Activated naive CD4-positive, alpha-beta T cell treated with anti-CD3 and anti-CD28 coated beads, Interleukin-2, amount 50 U/mL, for 16 hours (primary cell): ENCODE measurements at places on chromosomes 6 and 20.

- DNase-seq = no peak
Observed at GRCh38 chr20:19692100-19692499, 66.0 kb upstream of the RIN2 start.

- DNase-seq = no peak
Observed at GRCh38 chr6:141403827-141404226, 728.9 kb upstream of the GJE1 start.

- no peak for DNase-seq
Observed at GRCh38 chr6:144360401-144360800, 75.3 kb downstream of the UTRN start.

- DNase-seq = no peak
Observed at GRCh38 chr6:46312654-46313053, 141.9 kb upstream of the ENPP5 start.

DNA sequence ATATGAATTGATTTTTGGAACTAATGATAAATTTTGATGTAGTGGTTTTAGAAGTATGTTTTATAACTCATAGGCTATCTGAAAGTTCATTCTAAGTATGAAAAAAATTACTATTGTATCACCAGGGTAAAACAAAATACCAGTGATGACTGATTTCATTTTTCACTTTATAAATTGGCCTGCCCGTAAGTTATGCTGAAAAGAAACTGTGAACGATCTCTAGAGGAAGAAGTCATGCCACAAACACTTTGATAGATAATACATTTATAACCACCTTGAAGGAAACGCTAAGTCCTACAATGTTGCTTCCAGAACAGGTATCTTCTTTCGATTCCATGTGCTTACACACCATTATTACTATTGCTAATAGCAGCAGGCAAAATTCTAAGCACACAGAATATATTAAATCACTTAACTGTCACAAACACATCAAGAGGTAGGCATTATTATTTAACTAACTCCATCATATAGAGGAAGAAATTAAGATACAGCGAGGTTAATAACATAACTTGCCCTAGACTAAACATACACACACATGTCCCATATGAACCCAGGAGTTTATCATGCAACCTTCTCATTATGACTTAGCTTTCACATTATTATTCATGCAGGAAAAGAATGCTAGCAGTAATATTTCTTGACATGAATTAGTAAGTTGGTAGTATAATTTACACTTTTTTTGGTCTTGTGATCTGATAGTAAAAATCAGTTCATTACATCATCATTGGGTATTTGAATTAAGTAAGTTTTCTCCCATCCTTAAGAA is 44.7 kb downstream of the RGS17 start:
- DNase-seq = no peak

GRCh38 chr20:51446656-51447055 is 95.9 kb downstream of the NFATC2 start:
- DNase-seq = no peak

DNA sequence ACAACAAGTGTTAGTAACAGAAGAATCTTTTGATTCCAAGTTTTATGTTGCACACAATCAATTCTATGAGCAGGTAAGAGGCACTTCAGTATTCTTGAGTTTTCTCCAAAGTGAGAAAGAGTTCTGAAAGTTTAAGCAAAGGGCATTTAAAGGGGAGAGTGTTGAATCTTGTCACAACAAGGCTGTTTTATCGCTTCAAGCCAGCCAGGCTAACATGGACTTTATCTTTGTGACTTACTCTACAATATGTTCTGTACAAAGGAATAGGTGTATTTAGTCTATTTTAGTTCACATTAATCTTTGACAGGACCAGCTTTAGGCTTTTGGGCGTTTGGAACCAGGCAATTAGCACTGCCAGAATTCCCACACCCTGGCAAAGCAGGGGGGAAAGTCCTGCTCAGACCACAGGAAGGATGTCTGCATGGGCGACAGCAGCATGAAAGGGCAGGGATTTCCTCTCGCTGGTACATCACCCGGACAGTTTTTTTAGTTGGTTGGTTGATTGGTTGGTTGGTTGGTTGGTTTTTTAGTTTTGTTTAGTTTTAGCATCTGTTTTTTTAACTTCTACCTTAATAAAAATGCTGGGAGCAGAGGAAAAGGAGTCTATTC is 395.4 kb upstream of the SOX4 start:
- no peak for DNase-seq

DNA sequence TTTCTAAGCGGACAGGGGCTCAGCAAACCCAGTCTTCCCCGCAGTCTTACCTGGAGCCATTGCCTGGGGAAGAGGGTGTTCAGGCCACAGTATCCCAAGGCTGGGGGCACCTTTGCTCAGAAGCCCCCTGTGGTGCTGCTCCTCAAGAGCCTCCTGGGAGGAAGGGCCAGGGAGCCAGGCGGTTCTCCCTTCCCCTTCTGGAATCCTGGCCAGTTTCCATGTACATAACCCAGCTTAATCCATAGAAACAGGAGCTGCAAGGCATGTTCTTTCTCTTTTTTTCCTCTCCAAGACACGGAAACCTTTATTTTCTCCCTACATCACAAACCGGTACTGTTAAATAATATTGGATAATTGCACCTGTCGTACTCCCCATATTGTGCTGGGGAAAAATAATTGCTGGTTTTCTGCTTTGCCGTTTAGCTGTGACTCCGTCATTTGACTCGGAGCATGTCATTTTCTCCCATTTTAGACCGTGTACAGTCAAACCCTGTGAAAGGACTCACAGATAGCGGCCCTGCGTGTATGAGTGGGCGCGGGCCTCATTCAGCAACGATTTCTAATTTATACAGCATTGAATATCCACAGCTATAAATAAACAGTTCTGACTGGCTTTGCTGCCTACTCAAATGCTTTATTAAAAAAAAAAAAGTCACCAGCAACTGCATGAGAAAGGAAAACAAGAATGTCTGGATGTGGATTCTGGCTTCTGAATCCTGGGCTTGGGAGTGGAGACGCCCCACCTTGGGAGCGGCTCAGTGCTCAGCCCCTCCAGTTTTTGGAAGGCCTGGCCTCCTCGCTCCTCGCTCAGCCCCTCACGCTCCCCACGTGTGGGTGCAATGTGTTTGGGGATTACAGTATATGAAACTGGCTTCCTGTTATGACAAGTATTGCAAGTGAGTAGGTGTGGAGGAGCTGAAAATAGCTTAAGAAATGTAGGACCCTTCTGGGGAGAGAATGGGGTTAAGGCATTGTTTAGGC is 67.3 kb downstream of the ADTRP start:
- DNase-seq = peak; percentile 85

GRCh38 chr20:62104234-62104789 is 18.0 kb upstream of the LSM14B start:
- DNase-seq = no peak

- peak; percentile 79 for DNase-seq
Observed at GRCh38 chr6:53065266-53066076, at the start of gene FBXO9. Gene FBXO9 (plus strand): TSS chr6:53065404. CDS start chr6:53065790, 386 bp downstream.

- DNase-seq = no peak
Observed at GRCh38 chr6:1164600-1164999, 147.3 kb upstream of the FOXQ1 start.

DNA sequence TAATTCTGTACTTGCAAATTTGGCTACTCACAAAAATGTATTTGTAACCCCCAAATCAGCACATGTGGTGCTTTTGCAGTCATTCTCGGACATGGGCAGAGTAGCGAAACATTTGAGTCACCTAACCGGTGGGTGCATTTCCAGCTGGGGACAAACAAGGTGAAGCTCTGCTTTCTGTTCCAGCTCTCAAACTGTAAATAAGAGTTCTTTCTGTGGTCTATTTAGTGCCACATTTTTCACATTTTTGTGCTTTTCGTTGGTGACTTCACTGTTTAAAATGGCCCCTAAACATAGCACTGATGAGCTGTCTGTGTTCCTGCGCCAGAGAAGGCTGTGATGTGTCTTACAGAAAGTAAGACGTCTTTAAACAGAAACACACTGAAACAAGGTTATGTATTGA is 244.5 kb downstream of the CDC5L start:
- DNase-seq = no peak

DNA sequence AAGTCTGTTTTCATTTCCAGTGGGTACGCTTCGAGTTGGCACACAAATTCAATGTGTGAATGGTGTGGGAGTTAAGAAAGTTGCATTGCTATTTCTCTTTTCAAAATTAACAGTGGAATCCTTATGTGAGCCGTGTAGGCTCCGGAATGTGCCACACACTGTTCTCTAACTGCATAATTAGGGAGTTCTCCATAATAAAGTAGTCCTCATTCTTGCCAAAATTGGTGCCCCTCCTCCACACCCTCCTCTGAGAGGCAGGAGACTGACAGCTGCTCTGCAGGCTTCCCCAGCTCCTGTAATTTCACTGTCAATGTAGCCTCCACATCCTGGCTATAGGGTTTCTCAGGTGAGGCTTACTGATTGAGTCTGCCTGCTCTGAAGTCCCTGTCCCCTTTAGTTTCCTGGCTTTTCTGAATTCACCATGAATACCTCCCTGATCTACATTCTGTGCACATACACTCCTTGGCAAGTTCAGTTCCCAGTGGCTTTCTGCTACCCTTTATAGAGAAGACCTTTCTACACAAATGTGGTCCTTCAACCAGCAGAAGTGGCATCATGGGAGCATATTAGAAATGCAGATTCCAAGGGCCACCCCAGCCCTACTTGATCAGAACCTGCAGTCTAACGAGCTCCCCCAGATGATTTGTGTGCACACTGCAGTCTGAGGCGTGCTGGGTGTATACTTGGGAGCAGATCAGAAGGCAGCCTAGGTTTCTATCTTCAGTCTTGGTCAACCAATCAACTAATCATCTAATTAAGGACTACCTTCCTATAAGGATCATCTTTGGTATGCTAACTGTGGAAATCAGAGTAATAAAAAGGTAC is 19.9 kb upstream of the CCN6 start:
- DNase-seq = no peak

DNA sequence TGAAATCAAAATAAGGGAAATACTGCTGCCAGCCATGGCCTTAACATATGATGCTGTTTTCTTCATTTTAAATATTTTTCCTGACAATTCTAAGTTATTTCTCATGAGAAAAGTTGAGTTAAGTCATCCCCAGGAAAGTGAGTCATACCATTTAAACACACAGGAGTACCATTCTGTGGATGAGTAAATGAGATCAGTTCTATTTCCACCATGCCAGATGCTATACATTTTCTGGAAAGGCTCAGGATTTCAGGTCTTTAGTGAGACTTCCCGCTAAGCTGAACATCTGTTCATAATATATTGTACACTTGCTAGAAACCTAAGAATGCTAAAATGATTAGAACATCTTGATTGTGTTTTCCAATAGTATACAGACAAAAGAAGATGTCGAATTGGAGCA is 256.2 kb upstream of the MANEA start:
- no peak for DNase-seq

- no peak for DNase-seq
Observed at GRCh38 chr6:15810618-15811017, 147.8 kb upstream of the DTNBP1 start.

GRCh38 chr6:170283212-170284081 is 7.4 kb downstream of the DLL1 start:
- no peak for DNase-seq

DNA sequence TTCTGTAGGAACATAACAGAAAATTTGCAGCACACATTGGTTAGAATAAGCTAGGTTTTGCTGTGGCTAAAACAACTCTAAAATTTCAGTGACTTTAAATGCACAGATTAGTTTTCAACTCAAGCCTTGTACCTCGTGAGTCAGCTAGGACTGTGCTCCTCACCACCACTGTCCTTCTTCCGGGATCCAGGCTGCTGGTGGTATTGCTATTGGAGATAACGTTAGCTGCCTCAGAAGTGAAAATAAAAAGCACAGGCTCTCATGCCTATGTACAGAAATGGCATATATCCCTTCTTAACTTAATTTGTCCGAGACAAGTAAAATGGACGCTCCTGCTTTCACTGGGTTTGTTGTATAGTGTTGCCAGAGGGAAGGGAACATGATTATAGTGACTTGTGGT is 931.1 kb upstream of the EYS start:
- DNase-seq = no peak

DNA sequence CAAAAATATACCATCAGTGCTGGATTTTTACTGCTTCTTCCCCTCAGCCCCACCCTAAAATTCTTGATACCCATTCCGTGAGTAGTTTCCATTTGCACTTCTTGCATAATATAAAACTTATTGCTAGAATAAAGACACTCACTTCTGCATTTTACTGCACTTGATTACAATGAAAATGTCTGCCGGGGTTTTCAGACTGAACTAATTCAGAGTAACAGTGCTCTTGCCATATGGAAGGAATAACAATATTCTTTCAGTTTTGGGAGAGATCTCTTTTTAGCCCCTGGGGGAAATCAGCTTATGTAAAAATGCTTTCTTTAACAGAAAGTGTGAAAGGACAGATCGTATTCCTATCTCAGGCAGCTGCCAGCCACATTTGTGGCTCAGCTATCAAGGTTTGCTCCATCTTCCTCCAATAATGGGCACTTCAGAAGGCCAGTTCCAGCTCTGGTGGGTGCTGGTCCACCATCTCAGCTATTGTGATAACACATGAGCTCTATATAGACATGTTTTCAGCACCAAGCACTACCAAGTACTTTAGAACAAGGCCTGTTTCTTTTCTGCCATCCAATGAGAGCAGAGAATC is 8.9 kb downstream of the SMLR1 start:
- DNase-seq = no peak

GRCh38 chr6:167487749-167488664 is 163.1 kb downstream of the TTLL2 start:
- DNase-seq = no peak

GRCh38 chr6:164039954-164040375 is 625.4 kb downstream of the QKI start:
- peak; percentile 27 for DNase-seq

GRCh38 chr20:33857722-33858563 is 46.8 kb downstream of the CHMP4B start:
- DNase-seq = no peak

DNA sequence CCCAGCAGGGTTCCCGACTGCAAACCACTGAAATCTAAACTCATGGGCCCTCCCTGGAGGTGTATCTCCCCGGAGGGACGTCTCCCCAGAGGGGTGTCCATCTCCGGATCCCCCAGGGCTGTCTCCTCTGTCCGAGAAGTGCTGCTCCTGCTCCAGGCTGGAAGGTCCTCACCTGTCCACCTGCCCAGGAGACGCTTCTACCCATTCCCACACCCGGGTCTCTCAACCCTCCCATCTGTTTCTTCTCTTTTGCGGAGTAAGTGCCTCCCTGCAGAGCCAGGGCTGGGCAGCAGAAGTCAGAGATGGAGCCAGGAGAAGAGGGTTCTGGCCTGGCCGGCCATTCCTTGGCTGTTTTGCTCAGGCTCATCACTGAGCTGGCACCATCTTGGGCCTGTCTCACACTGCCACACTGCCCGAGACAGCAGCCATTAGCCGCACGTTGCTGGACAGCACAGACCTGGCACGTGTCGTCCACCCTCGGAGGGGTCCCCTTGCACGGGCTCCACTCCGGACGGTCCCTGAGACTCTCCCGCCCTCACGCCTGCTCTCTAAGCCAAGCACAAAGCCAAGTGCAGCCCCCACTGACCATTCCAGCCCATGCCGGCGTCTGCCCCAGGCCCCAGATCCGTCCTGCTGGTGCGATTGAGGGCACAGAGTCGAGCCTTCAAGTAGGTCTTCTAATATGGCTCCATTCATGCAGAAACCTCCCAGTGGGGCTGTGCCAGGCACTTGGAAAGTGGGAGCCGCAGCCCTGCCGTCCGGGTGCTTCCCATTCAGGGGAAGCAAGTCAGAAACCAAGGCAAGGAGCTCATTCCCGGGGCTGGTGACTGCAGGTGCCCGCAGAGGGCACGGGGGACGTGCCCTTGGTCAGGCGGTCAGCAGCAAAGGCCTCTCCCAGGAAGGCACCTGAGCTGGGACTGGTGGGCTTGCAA is 367.7 kb downstream of the TAF4 start:
- DNase-seq = no peak

GRCh38 chr20:25273541-25274358 is 25.9 kb downstream of the PYGB start:
- DNase-seq = peak; percentile 1

- DNase-seq = no peak
Observed at GRCh38 chr6:87396595-87397392, 11.0 kb upstream of the CFAP206 start.
